ENCODE measurements at places on chromosomes 1 and 21.

- no peak for DNase-seq
Measured at GRCh38 chr1:36469163-36469562, 5.0 kb upstream of the MRPS15 start.

- DNase-seq, result no peak
Measured at GRCh38 chr1:167229719-167230385, 9.2 kb downstream of the POU2F1 start.

DNA sequence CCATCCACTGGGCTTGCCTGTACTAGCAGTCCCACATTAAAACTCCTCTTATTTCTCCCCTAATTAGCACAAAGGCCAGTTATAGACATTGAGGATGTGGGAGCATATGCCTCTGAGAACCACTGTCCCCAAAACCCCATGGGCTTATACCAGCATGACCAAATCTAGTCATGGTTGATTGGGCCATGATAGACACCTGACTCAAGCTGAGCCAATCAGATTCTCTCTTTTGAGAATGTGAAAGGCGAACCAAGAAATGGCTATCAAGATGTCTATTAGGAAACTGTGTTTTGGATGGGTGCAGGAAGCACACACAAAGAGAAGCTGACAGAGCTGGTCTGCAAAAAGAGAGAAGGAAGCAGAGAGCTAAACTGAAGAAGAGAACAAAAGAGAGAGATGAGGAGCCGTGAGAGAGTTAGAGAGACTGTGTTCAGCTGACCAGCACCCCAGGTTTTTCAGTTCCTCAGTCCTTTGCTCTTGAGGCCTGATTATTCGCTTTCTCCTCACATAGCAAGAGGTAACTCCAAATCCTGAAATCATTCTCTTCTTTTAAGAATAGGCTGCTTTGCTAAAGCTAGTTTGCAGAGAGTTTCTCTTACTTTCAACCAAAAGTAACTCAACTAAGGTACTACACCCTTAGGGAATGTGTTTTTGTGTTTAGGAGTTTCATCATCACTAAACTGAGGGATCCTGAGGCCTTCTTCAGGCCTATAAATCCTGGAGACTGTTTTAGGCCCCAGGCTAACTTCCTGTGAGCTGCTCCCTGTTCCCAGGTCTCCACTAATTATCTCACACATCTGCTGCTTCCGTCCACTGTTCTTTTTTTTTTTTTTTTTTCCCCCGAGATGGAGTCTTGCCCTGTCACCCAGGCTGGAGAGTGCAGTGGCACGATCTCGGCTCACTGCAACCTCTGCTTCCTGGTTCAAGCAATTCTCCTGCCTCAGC is 7.9 kb upstream of the TIPRL start:
- DNase-seq, result no peak

DNA sequence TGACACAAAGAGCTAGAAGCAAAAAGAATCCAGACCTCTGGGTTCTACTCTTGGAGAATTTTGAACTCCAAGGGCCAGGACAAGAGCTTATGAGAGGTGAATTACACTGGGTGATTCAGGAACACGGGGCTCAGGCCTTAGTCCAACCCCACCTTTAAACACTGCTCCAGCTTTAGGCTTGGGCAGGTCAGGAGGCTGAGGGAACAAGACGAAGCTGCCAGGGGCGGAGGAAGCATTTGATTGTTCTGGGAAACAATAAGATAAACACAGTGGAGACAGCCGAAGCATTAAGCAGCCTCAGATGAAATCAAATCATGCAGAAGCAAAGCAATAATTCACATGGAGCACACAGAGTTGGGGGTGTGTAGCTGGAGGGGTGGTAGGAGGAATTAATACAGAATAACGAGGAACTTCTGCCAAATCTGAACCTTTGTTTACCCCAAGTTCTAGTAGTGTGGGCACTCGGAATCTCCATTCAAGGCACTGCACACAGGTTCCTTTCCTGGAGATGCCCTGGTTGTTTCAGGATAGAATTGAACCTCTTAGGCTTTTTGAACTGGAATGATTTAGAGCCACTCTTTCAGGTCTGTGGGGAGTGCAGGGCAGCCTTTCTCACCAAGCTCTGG is 93.2 kb downstream of the PLXNA2 start:
- DNase-seq, result no peak

- DNase-seq, result no peak
Measured at GRCh38 chr1:93007941-93008577, 46.8 kb upstream of the DIPK1A start.

DNA sequence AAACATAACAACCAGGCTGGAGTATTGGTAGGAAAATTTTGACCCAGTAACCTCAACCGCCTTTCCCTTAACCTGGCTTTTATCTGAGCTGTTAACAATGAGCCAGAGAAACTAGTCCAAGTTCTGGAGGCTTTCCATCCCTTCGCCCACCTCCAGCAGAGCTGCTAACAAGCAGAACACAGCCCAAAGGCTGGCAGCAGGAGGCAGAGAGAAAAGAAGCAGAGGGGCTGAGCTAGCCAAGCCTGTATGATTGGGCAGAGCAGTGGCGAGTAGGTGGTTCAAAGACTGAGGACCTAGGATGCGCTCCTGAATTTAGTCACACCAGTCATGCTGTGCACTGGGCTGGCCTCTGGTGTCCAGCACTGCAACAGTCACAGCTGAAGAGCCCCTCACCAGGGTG is 123.0 kb downstream of the TNR start:
- DNase-seq, result no peak

- no peak for DNase-seq
Measured at GRCh38 chr21:38999161-38999560, 184.1 kb downstream of the PSMG1 start.

GRCh38 chr1:167447521-167448136 is 70.7 kb downstream of the CD247 start:
- no peak for DNase-seq
